ENCODE measurements at places on chromosomes 3 and 15.
A peak's percentile ranks its signal among the peaks of the same experiment; 100 is the strongest.

- DNase-seq = no peak
Measured at GRCh38 chr3:50396502-50396901, 37.2 kb upstream of the TMEM115 start.

GRCh38 chr15:77015646-77016320 lies 20.9 kb downstream of the PSTPIP1 start:
- no peak for DNase-seq

DNA sequence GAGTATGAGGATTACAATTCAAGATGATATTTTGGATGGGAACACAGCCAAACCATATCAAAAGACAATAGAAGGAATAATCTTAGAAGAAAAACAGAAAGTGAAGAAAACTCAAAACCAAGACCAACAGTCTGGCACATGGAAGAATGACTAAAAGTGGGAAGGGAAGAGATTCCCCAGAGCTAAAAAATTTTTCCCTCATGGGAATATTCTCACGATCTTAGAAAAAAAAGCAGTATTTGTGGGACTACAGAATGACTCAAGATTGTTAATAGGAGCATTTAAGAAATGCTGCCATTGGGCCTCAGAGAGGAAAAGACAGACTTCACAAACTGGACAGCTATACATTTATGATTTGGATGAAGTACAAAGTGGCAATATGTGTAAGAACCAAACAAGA lies 18.3 kb downstream of the OSTN start:
- DNase-seq = no peak

DNA sequence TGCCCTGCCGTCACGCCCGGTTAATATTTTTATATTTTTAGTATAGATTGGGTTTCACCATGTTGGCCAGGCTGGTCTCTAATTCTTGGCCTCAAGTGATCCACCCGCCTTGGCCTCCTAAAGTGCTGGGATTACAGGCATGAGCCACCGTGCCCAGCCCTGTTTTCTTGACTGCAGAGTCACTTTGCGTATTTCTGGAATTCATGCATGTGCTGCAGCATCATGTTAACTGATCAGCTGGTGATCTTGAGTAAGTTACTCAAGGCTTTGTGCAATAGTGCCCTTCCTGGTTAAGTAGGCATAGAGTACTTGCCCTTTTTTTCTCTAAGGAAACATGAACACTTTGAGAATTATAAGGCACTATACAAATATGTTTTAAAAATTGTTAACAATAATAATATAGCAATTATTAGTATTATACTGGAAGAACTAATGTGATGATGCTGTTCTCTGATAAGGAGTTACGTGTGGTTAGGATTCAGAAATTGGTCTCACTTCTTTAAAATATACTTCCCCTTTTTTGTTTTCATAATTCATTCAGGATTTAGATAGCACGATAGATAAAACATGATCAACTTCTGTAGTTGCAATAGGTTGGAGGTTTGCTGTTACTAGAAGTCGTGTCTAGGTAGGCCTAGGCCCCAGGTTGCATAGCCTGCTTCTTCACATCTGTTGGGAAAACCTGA lies 33.6 kb downstream of the GPR171 start:
- peak; percentile 57 for DNase-seq

DNA sequence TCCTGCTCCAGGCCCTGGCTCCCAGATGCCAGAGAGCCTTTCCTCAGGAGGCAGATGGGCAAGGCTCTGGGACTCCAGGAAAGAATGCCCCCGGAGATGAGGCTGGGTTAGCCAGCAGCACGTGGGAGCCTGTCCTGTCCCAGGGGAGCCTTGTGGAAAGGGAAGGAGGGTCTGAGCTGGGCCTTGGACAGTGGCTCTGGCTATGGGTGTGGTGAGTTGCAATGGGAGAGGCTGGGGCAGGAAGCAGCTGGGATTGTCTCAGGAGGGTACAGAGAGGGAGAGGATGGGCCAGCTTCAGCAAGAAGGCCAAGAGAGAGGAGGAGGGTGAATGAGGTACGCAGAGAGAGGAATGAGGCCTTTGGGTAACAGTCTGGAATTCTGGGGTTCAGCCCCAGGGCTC lies 17.4 kb upstream of the CACNA2D2 start:
- no peak for DNase-seq

- peak; percentile 67 for DNase-seq
Measured at GRCh38 chr3:87088993-87089841, 98.3 kb upstream of the VGLL3 start.

DNA sequence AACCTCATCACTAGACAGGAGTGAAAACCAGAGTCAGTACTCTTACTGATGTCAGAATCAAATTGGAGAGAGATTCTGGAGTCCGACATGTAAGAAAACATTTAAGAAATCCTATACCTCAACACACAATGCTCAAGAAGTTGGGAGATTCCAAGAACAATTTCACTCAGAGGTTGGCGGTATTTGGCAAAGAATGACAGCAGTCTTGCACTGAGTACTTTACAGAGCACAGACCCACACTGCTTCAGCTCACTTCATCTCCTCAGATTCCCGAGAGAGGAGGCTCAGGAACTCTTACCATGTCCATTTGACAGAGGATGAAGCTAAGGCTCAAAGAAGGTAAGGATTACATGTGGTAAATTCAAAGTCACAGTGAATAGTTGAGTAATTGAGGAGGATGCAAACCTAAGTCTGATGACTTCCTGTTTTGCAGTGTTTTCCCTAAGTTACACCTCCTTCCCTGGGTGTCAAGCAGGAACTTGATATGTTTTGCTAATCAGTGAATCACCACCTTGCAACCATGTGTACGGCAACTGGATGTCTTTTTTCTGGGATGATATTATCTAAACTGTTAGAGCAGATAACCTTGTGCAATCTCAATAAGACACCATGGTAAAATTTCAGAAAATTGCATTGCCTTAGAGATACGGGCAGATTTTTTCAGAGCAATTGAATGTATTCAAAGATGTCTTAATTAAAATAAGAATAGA lies 61.3 kb upstream of the MME start:
- DNase-seq = no peak

DNA sequence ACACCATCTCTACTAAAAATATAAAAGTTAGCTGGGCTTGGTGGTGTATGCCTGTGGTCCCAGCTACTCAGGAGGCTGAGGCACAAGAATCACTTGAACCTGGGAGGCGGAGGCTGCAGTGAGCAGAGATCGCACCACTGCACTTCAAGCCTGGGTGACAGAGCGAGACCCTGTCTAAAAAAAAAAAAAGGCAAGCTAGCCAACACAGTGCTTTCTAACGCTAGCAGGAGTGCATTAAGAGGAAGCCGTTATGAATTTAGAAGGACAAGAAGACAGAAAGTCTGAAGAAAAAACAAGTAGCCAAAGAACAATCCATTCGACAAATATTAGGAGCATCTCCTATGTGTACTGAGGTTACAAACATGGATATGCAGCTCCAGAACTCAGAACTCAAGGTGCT lies 28.6 kb downstream of the BHLHE40 start:
- DNase-seq = no peak

DNA sequence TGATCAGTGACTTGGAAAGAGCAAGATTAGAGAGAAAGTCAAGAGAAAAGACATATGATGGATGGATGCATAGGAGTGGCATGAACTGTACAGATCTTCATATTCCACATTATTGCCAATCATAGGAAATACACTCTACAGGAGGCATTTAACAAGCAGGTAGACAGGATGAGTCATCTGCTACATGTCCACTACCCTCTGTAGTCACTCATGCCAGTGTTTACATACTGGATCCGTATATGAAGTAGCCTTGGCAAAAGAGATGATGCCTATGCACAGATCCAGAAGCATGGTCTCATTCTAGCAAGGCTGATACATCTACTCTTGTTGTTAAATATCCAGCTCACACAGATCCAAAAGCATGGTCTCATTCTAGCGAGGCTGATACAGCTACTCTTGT lies 632.1 kb downstream of the ROBO2 start:
- no peak for DNase-seq

DNA sequence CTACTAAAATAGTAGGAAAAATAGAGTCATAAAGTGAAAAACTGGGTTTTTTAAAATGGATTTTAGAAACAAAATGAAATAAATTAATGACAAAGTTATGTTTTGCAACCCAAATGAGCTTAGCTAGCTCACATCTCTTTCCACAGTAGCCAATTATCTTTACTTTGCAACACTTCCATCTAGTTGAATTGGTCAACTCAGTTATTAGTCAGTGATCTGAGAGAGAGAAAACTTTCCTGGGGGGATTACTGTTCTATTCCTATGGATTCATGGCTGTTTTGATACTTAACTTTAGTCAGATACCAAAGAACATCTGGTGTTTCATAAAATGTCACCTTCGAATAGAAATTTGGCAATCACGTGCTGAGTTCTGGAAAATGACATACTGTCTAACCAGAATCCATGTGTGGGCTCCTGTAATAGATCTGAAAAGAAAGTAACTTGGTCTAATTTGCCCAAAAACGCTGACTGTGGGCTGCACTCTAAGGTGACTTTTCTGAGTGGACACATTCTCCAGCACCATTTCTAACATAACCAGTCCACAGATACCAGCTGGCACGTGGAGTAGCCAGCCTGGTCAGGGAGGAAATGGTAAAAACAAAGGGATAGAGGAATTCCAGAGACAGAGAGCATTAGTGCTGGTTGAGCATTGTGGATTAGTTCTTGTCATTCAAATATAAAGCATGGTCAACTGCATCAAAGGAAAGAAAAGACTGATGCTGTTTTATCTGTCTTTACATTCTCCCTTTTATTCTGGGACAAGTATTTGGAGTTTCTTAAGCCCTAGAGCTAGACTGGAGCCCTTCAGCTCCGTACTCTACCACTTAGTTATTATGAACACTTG lies 45.2 kb upstream of the CCDC80 start:
- no peak for DNase-seq

- peak; percentile 53 for DNase-seq
Measured at GRCh38 chr3:111715911-111716523, 120.9 kb upstream of the ZBED2 start.

DNA sequence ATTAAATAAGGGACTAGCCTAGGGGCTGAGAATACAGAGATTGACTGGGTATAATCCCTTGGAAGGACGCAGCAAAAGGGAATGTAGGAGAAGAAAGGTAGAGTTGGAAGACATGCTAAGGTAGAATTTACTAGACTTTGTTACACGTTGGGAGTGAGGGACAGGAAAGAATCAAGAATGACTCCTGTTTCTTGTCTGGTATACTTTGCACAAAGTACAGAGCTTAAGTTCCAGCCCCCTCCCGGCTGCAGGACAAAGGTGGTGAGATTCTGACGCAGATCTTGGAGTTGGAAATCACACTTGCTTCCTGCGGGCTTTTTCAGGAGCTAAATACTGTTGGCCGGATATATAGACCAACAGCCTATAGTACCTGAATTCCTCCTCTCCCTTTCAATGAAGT lies 895 bp downstream of the HYKK start:
- DNase-seq = no peak

DNA sequence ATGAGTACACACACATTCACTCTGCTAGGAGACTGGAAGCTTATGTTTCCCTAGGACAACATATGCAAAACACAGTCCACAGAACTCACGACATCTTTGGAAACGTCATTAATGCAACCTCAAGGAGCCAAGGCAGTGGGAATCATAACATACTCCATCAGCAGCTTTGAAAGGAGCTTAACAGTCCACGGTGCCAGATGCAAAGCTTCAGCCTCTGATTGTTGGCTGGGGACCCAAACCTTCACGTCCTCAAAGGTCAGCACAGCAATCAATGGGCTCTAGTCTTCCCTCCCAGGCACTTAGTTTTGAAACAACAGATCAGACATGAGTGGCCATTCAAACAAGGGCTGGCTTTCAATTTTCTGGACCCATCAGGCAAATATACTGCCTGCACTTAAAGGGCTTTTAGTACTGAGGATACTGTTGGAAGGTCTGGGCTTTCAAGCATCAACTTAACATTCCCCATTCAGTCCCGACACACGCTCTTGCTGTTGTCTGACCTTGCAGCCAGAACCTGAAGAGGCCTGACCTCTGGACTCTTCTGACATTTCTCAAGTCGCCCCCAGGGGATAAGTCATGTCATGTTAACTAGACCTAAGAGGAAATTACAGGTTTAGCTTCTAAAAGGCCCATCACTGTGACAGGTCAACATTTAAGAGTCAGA lies 223.0 kb downstream of the PDZRN3 start:
- DNase-seq = no peak

GRCh38 chr3:136518102-136518501 lies 234.1 kb downstream of the STAG1 start:
- no peak for DNase-seq

DNA sequence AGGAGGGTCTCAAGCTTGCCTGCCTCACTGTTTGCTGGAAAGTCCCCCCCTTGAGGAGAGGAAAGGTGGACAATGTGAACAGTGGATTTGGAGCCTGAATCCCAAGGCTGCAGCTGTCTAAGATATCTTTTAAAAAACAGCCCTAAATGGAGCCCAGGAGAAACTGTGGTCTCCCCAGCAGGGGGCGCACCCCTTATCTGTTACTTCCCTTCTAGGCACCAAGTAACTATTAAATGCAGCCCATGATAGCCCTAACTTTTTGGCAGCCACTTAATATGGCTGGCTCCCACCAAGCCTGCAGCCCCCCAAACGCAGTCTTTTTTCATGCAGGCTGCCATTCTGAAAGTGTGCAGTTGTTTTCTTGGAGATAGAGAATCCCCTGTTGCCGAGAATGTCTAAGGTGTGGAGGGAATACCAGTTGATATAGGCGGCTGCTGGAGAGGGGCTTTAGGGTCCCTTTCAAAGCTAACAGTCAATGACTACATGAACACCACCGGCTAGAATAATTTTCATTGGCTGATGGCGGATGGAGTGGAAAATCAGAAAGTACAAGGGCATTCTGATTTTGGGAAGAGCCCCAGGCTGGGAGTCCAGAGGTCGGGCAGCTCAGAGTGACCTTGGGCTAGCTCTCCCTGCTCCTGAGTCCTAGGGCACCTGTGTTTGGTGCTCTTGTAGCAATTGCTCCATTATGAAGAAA lies 1.3 kb downstream of the RHCG start:
- DNase-seq = no peak

- DNase-seq = no peak
Measured at GRCh38 chr3:9749296-9749644, 482 bp upstream of the OGG1 start.

- no peak for DNase-seq
Measured at GRCh38 chr15:52042051-52042851, 23.2 kb downstream of the MAPK6 start.

DNA sequence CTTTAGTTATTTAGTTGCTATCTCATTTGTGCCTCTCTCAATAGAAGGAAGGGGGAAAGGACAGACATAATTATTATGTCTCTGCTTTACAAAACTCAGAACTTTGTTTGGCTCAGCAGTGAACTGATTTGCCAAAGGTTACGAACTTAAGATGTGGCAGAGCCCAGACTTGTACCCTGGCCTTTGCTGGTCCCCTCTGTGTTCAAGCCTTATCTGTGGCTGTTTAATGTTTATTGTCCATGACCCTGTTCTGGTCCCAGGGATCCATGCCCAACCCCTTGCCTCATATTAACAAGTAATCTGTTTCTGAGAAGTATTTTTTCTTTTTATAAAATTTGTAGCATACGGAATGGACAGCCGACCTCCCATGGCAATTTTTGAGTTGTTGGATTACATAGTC lies 10.7 kb downstream of the SNAPC5 start:
- DNase-seq = no peak

GRCh38 chr15:40891810-40892446 lies 2.3 kb upstream of the VPS18 start:
- DNase-seq = no peak

- no peak for DNase-seq
Measured at GRCh38 chr15:71469413-71469812, 340.9 kb upstream of the NR2E3 start.

All from lower lobe of right lung (tissue), 2 donors.